GM04503 (cell line): ENCODE measurements at places on chromosomes 2 and 18.

DNA sequence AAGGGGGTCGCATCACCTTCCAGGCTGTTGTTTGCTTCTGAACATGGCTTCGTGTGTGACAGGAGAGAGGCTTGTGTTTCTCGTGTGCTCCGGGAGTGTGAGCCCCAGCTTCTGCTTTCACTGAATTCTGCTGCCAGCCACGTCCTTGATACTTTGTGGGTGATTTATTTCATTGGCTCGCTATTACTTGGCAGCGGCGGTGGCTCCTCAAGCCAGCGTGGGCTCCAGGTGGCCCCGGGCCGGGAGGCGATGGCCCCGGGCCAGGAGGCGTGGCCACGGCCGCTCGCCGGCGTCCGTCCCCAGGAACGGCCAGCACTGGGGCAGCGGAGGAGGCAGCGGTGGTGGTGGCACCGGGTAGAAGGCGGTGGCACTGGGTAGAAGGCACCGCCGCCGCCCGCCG lies 63.1 kb downstream of the NAPG start:
- DNase-seq = no peak

GRCh38 chr2:37573451-37574388 lies 97.7 kb downstream of the CDC42EP3 start:
- DNase-seq = no peak

GRCh38 chr2:73250872-73251846 lies 17.1 kb downstream of the CCT7 start:
- no peak for DNase-seq

- DNase-seq = no peak
Measured at GRCh38 chr2:144548532-144549191, 28.7 kb upstream of the ZEB2 start.

DNA sequence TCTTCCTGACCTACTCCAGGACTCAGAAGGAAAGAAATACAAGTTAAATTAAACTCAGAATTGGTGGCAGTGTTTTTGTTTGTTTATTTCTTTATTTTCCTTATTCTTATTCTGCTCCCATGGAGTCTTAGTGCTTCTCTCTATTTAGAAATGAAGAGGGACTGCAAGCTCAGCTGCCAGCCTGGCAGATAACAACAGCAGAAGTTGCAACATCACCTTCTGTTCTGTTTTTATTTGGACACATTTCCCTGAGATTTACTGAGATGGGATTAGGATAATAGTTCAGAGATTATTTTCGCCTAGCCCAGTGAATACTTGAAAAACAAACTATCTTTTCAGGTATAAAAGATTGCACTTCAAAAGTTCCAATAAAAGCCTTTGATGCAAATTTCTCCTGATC lies 70.4 kb upstream of the DTNA start:
- no peak for DNase-seq

DNA sequence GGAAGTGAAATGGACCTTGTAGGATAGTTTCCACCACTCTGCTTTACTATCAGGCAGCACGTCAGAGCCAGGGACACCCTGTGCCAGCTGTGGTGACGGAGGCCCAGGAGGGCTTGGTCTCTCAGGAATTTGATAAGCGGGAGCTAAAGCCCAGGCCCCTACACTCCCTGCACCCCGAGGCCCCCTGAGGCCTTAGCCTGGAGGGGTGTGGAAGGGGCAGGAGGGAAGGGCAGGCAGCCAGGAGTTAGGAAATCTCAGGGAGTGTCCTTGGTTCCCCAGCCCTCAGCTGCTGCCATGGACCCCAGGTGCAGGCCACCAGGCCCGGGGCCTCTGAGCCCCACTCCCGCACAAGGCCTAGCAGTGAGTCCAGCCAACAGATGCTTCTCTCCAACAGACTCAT lies 38.2 kb downstream of the PDIA6 start:
- DNase-seq = no peak

DNA sequence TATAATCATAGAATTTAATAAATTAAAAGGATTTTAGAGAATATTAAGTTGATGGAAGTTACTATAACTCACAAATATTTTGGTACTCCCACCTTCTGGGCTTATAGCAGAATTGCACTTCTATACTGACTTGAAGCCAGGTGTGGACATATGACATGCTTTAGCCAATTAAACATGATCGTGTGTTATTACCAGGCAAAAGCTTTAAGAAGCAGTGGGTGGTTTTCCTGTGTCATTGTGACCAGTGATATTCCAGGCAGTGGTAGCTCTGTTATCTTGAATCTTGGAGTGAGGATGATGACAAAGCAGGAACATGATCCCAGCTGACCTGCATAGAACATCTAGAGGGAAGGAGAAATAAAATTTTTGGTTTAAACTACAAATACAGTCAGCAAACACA lies 370.9 kb upstream of the ZEB2 start:
- DNase-seq = no peak

GRCh38 chr18:60113396-60113795 lies 213.6 kb downstream of the PMAIP1 start:
- no peak for DNase-seq

DNA sequence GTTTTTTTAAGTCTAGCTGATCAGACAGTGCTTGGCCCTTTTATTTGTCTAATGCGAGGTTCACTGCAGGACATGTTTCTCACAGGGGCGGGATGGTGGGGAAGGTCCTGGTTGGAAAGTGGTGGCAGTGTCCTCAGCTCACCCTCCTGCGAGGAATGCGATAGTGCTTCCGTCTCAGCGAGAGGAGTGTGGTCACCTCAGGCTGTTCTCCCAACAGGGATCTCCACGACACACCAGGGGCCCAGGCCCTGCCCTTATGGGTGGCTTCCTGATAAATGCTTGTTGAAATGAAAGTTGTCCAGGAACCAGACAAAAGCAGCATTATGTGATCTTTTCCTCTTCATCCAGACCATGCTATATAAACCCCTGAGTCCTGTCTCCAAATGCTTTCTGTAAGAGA lies 70.1 kb downstream of the BOLA3 start:
- no peak for DNase-seq

DNA sequence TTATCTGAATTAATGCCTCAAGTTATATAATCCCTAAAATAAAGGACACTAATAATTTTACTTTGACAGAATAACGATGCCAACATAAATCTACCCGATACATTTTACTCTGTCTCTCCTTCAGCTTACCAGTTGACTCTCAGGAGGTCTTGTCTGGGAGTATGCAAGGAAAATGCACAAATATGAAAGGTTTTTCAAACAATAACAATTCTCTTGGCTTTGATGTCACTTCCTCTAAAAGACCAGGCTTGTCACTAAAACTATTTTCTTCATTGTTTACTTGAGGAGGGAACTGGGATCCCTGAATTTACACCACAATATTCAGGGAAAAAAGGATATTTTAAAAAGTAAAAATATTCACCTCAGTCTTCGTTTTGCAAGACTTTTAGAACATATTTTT lies 97.2 kb downstream of the SOS1 start:
- DNase-seq = no peak

DNA sequence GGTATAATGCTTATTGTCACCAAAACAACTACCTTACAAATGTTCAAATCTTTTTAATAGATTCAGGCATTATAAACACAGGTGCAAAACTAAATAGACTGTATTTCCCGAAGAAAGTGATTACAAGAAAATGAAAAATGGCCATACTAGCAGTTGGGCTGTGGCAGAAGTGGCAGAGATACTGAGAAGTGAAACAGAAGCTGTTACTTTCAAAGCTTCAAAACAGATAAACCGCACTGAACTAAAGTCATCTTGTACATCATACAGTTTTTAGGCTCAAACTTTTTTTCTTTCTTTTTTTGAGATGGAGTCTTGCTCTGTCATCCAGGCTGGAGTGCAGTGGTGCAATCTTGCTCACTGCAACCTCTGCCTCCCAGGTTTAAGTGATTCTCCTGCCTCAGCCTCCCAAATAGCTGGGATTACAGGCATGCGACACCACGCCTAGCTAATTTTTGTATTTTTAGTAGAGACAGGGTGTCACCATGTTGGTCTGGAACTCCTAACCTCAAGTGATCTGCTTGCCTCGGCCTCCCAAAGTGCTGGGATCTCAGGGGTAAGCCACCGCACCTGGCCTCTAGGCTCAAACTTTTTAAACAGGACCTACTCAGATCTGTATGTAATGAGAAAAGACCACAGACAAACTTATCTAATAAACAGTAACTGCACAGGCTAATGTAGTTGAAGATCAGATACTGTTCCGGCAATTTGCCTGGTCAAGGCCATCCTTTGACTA lies 77.9 kb upstream of the SATB2 start:
- DNase-seq = no peak

- DNase-seq = no peak
Measured at GRCh38 chr2:121018136-121019061, 266.6 kb downstream of the TFCP2L1 start.

GRCh38 chr2:120596191-120596811 lies 139.4 kb upstream of the GLI2 start:
- DNase-seq = no peak

GRCh38 chr2:189592353-189592984 lies 11.9 kb upstream of the SLC40A1 start:
- no peak for DNase-seq

DNA sequence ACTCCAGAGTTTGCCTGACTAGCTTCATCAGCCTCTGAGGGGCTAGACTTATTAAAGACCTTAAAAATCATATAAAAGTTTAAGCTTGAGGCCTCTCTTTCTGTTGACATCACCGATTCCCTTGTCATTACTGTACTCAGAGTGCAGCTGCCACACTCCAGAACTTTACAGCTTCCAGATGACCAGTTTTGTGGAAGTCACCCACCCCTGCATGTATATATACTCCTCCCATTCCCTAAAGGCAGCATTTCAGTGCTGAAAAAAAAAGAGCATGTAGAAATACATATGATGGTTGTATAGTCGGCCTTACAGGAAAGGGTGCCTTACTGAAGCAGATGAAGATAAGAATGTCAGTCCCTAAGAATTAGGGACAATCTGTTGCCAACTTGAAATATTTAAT lies 117.3 kb downstream of the FEZ2 start:
- DNase-seq = no peak

DNA sequence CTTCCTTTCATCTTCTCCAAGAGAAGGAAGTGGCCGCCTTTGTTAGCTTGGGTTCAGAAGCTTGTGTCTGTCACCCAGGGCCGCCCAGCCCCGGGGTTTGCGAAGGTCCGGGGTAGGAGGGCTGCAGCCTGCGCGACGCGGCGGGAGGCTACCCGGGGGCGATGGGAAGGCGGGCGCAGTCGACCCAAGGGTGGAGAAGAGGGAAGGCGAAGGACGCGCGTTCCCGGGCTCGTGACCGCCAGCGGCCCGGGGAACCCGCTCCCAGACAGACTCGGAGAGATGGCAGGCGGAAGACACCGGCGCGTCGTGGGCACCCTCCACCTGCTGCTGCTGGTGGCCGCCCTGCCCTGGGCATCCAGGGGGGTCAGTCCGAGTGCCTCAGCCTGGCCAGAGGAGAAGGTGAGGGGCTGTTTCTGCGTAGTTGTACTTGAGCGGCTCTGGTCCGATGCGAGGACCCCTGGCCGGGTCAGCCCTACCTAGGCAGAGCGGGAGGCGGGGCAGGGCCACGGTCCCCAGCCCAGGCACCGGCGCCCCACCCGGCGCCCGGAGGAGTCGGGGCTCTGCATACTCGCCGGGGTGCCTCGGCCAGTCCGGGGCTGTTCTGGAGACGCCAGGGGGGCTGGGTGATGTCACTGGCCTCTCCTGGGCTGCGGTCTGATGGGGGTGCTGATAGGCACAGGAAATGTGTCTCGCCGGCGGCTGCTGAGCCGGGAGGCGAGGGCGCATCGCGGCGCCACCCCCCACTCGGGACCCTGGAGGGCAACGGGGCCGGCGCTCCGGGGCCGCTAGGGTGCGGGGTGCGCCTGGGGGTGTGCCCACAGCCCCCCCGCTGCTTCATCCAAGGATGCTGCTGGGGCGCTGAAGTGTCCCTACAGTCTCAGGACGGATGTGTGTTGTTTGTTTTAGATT lies at the start of gene QPCT:
TSS of gene QPCT (plus strand) at position 178 of the 909 bp plus-strand sequence. CDS start at position 280, 102 bp downstream.
- DNase-seq = no peak

- DNase-seq = no peak
Measured at GRCh38 chr2:214450118-214450894, 39.5 kb downstream of the VWC2L start.

GRCh38 chr2:118738524-118739308 lies 108.7 kb downstream of the EN1 start:
- peak; percentile 94 for DNase-seq

DNA sequence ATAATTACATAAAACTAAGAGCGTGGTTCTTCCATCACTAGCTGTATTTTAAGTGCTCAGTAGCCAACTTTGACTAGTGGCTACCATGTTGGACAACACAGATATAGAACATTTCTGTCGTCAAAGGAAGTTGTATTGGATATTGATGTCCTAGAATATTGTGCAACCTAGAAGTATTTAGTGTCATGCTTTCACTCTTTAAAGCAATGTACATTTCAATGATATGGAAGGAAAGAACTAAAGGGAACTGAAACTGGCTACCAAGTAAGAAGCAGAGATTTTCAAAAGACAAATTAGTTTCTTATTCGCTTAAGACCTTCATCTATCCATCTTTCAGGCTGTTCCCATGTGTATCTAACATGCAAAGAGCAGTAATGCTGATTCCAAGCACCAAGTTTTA lies 85.4 kb upstream of the EML6 start:
- DNase-seq = no peak

GRCh38 chr18:48218285-48219022 lies 190.7 kb downstream of the ZBTB7C start:
- no peak for DNase-seq

GRCh38 chr18:70031221-70031620 lies 83.5 kb upstream of the CD226 start:
- DNase-seq = no peak
